ENCODE measurements at places on chromosomes 1 and 21.

DNA sequence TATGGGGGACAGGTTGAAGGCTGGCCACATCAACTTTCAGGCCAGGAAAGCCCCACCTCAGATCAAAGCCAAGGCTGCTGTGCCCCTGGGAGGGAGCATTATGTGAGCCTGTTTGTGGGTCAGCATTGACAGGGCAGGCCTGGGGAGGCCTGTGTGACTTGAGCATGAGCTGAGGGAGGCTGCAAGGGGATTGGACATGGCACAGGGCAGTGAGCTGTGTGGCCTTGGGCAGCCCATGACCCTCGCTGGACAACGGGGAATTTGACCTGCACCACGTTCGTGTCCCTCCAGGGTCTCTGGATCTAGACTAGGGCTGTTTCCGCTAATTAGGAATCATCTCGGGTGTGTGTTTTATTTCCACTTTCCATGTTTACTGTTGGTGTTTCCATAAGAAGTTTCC is 17.5 kb upstream of the LEFTY1 start:
- DNase-seq = no peak

GRCh38 chr1:154857441-154858215 is 12.5 kb downstream of the KCNN3 start:
- DNase-seq = no peak

- no peak for DNase-seq
These were observed 105.8 kb upstream of the DSCAM start for GRCh38 chr21:40952551-40953323.

DNA sequence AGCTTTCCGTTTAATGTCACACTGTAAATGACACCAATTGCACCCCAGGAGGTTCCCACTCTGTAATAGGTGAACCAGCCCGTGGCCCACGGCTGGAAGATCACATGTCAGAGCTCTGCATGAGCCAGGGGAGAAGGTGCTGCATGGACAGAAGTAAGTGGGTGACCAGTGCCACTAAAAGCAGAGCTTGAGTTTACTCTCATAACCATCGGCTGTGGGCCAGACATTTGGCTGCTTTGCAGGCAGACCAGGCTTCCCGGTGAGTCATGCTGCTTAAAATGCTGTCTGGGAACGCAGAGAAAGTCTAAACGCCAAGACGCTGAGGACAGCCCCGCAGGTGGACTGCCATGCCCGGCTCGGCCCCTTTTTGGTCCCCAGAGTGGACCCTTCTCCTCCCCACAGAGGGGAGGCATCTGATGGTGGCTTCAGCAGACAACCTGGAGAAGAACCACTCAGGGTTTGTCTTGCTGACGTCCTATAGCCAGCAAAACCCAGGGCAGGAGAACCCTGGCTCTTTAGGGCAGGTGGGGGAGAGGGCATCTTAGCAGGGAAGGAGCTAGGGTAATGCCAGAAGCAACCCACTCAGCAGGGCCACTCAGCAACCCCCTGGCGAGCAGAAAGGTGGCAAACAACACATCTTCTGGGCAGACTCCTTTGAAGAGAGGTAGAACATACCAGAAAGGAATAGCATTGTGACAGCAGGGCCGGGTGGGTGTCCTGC is 7.3 kb downstream of the KIAA2013 start:
- no peak for DNase-seq

GRCh38 chr1:167524651-167525050 is 6.3 kb upstream of the CD247 start:
- no peak for DNase-seq

Data from hematopoietic multipotent progenitor cell treated with erythropoietin and hydrocortisone succinate and interleukin-3 and kit ligand, for 6 days (in vitro differentiated cells).